Fibroblast of the aortic adventitia (primary cell): ENCODE measurements at places on chromosomes 2 and 18.
A peak's percentile ranks its signal among the peaks of the same experiment; 100 is the strongest.

DNA sequence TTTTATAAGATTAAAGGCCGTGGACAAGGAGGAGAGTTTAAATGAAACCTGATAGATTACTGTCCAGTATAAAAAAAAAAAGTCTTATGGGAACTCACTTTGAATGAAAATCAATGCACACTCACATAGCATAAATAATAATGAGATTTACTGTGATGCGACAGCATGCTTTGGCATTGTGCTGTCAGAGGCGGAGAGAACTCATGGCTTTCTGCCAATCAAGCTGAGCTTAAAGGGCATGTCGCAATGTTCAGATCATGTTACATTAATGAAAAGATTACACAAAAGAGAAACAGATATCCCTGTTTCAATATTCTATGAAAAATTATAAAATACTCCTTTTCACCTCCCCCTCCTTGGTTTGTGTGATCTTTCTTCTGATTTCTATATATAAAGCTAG lies 310.8 kb downstream of the ERBB4 start:
- peak; percentile 92 for DNase-seq

DNA sequence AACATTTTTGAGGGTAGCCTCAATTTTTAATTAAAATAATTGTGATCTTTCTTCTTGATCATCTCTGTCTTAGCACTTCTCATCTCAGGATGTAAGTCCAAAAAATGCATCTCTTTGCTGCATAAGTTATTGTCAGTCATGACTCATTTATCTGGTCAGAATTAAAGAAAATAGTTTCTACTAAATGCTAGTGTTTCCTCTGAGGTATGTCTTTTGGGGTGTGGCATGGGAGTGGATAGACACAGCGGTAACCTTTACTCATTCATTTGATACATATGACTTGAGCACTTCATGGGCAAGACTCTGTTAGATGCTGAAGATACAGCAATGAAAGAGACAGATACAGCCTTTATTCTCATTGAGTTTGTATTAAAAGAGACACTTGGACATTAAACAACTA lies 284.7 kb downstream of the IRS1 start:
- DNase-seq: peak; percentile 4

GRCh38 chr2:144322379-144322778 lies 197.5 kb downstream of the ZEB2 start:
- peak; percentile 19 for DNase-seq

DNA sequence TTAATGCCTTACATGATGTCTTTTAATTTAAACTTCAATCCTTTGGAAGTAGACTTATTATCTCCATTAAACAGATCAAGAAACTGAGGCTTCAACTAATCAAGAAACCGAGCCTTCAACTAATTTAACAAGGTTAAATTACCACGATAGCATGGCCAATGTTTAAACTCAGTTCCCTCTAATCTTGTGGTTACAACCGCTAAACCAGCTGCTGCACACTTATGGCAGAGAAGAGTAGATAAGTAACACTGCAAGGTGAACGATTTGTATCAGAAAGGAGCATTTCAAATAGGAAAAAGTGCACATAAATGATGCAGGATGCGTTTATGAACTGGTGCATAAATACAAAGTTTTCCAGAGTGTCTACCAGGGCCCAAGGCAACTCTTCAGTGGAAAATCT lies 144.6 kb upstream of the CAVIN2 start:
- DNase-seq: no peak

GRCh38 chr2:111694700-111695101 lies 189.3 kb downstream of the ANAPC1 start:
- DNase-seq: peak; percentile 100

DNA sequence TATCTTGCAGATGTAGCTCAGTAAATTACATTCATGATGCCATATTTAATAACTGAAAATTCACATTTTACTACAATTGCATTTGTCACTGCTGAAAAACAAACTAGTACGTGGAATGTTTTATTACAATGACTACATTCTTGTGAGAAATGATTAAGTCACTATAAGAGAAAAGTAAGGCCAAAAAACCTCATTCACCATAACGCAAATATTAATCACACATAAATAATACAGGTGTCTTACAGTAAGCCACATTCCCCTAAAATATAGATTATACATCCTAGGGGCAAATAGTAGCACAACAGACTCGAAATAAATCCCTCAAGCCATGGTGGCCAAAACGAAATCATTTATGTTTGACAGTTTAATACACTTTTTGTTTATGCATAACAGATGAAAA lies 460.6 kb downstream of the NR4A2 start:
- no peak for DNase-seq

DNA sequence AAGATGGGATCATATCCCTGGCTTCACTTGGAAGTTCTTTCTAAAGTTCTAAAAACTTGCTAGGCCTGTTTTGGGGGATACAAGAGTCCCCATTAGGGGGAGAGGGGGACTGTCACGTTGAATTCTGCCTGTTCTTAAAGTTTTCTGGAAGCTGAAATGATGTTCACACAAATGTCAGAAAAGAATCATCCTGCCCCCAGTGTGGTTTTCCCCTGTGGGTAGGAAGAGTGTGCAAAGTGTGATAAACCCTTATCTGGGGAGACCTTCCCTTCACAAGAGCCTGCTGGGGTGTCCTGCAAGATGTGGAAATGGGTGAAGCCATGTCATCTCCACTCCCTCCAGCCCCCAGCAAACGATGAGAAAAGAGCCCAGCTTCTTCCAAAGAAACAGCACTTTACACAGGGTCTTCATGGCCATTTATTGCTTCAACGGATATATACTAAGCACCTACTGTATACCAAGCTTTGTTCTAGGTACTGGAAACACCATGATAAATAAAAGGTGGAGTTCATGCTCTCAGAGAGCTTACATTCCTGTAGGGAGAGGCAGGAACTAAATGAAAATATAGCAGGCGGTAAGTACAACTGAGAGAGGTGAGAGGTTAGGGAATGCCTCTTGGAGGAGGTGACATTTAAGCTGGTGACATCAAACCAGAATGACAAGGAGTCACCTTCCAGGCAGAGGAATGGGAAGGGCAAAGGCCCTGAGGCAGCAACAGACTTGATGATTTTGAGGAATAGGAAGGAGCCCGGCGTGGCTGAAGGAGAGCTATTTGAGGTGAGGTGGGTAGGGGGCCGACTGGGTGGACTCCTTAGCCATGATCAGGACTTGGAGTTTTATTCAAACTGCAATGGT lies 1.6 kb downstream of the MFSD2B start:
- no peak for DNase-seq
